ENCODE measurements at places on chromosomes 4 and X.

DNA sequence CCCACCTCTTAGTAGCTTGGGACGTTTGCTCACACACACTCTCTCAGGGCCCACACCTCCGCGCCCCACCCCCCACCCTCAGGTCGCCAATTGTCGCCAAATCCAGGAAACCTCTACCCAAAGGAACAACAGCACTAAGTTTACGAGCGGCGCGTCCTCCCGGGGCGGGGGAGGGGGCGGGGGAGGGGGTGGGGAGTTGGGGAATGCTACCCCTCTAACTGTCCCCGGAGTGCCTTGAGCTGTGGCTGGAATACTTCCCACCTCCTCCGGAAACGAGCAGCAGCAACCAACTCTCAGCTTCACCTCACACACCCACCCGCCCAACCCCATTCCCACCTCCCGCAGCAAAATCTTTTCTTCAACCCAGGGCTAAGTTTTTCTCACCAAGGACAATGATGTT, 135.6 kb upstream of the ZIC3 start:
- no peak for DNase-seq

DNA sequence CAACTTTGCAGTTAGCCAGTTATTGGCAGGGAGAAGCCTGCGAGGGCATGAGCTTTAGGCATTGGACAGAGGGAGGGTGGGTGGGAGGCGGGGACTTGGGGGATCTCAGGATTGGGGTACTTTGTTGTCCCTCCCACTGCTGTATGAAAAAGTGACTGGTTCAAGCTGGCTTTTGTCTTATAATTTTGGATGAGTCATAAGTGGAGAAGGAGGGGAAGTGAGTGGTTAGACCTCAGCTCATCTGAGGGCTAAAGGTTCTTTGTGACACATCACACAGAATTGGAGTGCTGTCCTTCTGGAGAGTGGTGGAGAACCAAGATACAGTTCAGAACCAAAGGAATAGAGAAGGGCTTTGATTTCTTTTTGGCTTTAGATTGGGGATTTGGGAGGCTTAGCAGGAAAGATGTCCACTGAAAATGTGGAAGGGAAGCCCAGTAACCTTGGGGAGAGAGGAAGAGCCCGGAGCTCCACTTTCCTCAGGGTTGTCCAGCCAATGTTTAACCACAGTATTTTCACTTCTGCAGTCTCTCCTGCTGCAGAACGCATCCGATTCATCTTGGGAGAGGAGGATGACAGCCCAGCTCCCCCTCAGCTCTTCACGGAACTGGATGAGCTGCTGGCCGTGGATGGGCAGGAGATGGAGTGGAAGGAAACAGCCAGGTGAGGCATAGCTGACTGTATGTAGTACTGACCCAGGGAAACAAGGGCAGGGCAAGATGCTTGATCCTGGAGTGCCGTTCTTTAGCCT, at the start of gene SLC4A4:
TSS of gene SLC4A4 (plus strand) at position 175 of the 748 bp plus-strand sequence.
- DNase-seq = no peak

DNA sequence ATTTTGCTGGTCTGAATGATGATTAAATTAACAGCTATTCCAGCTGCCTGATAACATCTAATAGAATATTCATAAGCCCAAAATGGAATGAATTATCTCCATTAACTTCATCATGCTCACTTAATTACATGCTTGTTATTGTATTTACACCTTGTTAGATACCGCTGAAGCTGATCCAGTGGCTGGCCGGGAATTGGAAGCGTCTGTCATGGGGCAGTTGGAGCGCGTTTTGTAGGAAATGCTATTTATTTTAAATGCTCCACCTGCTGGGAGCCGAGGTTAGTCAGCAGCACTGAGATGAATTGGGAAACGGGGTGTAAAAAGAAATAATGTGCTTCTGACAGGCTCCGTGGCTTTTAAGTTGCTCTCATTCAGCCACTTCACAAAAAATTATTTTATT, 25.2 kb downstream of the ARX start:
- DNase-seq = no peak

DNA sequence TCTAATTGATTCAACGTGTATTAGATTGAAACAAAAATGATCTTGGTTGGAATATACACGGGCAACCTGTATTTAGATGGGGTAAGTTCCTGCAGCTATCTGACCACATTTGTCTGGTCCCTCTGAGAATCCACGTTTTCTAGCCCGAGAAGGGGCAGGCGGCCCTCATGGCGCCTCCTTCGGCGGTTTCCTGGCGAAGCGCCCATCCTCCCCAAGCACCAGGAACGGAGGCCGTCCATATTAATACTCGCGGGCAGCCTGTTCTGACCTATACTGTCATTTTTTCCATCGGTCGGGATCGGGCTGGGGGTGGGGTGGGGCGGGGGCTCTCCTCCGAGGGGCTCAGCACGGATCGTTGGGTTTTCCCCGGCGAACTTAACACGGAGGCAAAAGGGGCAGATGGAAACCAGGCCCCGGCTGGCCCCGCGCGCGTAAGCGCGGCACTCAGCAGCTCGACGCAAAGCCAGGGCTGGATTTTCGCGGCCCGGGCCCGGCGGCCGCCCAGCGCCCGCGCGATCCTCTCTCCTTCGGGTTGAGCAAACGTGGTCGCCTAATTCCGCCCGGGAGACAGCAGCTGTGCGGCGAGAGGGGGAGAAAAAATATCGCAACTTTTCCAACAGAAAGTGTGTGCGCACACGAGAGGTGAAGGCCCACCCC, 77.2 kb upstream of the BCOR start:
- DNase-seq = peak; percentile 54

GRCh38 chrX:19840899-19841648, 46.3 kb downstream of the SH3KBP1 start:
- DNase-seq = no peak

GRCh38 chrX:155876704-155877103, 4.4 kb upstream of the VAMP7 start:
- no peak for DNase-seq

- no peak for DNase-seq
These were observed 30.0 kb upstream of the PDK3 start for GRCh38 chrX:24435060-24435459.

DNA sequence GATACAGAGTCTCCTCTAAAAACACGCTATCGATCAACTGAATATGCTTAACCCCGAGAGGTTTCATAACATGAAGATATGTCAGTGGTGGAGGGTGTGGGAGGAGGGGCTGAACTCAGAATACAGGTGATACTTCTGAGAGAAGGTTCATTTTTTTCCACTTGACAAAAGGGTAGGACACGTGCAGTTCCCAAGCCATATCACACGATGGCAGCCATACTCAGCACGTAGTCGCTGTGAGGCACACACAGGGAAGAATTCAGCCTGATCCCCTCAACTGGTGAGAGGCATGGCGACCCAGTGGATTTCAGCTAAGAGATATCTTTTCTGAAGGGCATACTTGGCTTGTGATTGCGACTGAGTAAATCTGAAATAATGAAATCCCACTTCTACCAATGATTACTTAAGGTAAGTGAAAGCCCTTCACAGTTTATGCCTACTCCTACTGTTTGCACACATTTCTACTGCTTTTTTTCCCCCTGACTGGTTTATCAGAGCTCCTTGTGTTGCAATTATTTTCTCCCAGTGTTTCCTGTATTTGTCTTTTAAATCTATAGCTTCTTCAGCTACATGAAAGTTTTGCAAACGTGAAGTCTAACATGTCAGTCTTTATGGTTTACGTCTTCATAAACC, 133.1 kb downstream of the CORIN start:
- peak; percentile 5 for DNase-seq

- peak; percentile 69 for DNase-seq
These were observed 5.0 kb downstream of the TACC3 start for GRCh38 chr4:1726146-1726934.

GRCh38 chr4:23888421-23889319, 1.2 kb downstream of the PPARGC1A start:
- no peak for DNase-seq

- no peak for DNase-seq
These were observed 88.4 kb upstream of the CLNK start for GRCh38 chr4:10773010-10773409.

DNA sequence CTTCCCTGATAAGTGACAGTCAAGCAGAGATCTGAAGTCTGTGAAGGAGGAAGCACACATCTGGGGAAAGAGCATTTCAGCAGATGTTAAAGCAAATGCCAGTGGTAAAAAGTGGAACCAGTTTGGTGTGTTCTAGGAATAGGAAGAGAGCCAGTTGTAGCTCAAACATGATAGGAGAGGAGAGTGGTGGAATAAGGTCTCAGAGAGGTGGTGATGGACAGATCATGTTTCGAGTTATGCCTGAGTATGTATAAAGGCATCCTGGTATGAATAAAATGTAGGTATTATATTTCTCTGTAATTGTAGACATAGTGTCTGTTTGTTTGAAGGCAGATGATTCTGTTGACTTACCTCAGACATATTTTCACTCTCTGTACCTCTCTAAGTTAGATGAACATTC, 89.1 kb downstream of the LARP7 start:
- DNase-seq = no peak

- no peak for DNase-seq
These were observed 190.6 kb downstream of the FRAS1 start for GRCh38 chr4:78247536-78248285.

DNA sequence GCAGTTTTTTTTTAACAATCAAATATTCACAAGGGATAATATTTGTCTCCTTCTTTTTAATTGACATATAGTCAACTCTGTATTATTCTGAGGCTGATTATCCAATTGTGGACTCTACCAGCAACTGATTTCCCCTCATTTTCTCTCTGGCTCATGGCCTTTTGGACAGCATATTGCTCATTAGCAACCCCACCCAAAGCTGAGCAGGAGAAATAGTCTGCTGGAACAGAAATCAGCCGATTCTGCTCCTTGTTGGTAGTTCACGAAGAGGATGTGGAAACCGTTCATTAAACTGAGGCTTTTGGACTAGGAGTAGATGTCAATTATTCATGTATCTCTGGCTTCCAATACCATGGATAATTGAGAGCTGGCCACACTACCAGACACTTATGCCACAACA, 428.4 kb upstream of the INTU start:
- DNase-seq = no peak

GRCh38 chr4:60039908-60040307, 1160.2 kb upstream of the ADGRL3 start:
- DNase-seq = no peak

- no peak for DNase-seq
These were observed 40.2 kb downstream of the CRMP1 start for GRCh38 chr4:5852523-5853202.

GRCh38 chrX:24981030-24981429, 34.7 kb downstream of the ARX start:
- no peak for DNase-seq

GRCh38 chrX:119870626-119871131, 854 bp downstream of the RNF113A start:
- DNase-seq = no peak

DNA sequence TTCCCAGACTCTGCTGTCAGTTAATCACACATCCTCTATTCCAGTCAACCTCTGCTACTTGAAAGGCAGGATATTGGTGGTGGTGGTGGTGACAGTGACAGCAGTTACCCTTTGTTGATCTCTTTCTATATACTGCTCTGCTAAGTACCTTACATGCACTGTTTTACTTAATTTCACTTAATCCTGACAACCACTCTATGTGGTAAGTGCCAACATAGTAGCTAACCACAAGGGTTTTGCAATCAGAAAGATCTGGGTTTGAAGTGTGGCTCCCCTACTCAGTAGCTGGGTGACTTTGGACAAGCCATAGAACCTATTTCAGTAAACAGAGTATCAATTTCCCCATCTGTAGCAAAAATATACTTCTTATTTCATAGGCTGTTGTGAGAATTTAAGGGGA, 24.2 kb upstream of the F9 start:
- no peak for DNase-seq

DNA sequence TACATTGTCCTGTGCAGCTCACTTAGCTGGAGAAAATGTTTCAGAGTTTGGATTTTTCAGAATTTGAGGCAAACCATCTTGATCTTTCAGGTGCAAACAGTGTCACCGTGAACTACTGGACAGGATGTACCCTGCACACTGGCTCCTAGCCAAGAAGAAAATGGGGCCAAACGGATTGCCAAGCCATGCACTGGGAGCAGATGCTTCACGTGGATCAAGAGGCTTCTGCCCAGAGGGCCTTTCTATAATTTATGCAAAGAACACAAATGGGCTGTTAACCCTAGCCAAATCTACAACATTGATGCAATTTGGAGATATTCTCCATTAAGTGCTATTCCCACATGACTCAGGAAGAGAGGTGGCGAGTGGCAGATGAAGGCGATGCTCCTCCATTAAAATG, 46.9 kb upstream of the ATP8A1 start:
- DNase-seq = no peak

GRCh38 chrX:50723006-50723405, 91.0 kb downstream of the SHROOM4 start:
- DNase-seq = no peak

GRCh38 chr4:105149771-105150170, 3.1 kb downstream of the TET2 start:
- no peak for DNase-seq

DNA sequence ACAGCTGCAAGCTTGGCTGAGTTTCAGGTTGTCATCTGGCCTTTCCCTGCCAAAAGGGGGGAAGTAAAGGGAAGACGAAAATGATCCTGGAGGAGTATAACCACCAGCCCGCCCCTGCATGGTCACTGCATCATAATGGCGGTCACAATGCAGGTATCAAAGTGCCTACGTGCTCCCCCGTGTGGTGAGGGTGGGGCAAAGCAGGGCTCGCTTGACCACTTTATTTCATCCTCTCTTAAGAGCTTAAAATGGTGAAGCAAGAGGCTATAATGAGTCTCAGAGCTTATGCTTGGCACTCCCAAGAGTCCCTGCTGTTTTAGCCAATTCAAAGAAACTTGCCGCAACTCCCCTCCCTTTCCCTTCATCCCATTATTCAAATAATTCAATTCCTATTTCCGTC, 105.6 kb downstream of the APOOL start:
- DNase-seq = no peak

DNA sequence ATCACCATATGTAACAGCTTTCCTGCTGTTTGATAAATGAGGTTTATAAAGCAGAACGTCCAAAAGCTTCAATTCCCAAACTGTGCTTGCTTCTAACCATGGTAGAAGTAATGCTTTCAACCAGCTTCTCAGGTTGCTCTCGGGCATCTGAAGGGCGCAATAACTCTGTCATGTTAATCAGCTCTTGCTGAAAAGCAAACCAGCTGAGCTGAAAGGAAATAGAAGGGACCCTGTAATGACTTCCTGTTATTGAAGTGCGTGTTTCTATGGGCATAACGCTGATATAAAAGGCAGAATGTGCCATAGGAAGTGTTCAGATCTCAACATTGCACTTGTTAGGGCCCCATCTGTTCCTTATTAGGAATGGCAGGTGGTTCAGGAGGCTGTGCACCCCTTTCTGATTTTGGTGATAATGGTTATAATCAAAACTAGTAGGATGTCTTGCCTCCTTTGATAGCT, 21.2 kb downstream of the HERC3 start:
- no peak for DNase-seq

- no peak for DNase-seq
These were observed 2.9 kb downstream of the DOK7 start for GRCh38 chr4:3465698-3466671.

GRCh38 chr4:93788712-93789111, 39.8 kb upstream of the ATOH1 start:
- DNase-seq = no peak

DNA sequence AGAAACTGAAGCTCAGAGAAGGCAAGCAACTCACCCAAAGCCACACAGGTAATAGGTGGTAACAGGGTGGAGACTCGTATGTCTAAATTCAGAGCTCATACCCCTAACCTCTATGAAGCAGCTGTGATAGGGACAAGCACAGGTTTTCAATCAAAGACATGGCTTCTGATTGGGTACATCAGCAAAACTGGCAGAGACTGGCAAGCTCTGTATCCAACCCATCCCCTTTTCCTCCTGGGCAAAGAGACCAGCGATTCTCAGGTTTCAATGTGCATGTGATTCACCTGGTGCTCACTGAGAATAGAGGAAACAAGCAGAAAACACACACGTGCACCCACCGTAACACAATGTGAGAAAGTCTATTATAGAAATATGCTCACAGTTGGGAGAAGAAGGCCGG, 153.0 kb downstream of the SMIM20 start:
- no peak for DNase-seq

All from stimulated activated CD4-positive, alpha-beta T cell treated with anti-CD3 and anti-CD28 coated beads, Interleukin-12 subunit alpha, Interleukin-12 subunit beta, amount 100 ng/mL, for 24 hours (primary cell).